ENCODE measurements at places on chromosomes 1 and 21. TPM values are rescaled to one million over a fixed set of nuclear protein-coding genes. Genes with fewer than 3 reads are reported as not detected.

DNA sequence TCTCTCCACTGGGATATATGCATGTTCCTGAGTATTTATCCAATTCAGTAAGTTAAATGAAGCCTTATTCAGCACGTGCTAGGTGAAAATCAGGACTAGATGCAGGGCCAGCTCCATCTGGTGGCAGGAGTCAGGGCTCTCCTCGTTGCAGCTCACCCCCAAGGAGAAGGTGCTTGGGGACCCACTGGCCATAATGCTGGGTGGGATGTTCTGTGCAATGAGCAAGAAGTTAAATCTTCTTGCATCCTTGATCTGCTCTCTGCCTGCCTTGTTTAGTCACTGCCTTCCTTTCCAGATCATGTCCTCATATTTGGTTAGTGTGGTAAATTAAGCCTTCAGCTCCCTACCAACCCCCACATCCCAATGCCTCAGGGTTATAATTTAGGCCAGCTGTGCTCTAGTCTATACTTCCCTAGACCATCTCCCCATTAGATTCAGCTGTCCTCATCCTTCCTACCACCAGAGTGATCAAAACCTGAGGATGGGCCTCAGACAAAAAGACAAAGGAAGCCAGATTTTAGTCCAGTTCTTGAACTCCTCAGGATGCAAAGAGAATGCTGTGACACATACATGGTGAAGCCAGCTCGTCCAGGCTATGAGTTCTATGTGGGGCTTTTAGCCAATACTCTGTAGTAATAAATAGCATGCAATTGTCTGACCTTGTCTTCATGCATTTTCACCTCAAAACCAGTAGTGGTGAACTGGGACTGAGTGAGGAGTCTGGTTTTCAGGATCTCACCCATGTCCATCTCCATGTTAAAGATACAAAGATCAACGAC is 55.9 kb downstream of the SEC16B start:
- no peak for DNase-seq

GRCh38 chr1:67194209-67194863 is 28.1 kb downstream of the IL23R start:
- no peak for DNase-seq

- no peak for DNase-seq
Observed at GRCh38 chr1:67496329-67496728, 66.1 kb upstream of the SERBP1 start.

The WLS gene
- 145 TPM for polyA plus RNA-seq

The DOP1B gene
- 9.7 TPM for polyA plus RNA-seq

- DNase-seq, result no peak
Observed at GRCh38 chr1:165686971-165687433, 11.4 kb downstream of the ALDH9A1 start.

GRCh38 chr1:1387098-1388077 is 11.7 kb downstream of the CCNL2 start:
- DNase-seq, result no peak

The TRIM58 gene
- polyA plus RNA-seq, result 1.6 TPM

DNA sequence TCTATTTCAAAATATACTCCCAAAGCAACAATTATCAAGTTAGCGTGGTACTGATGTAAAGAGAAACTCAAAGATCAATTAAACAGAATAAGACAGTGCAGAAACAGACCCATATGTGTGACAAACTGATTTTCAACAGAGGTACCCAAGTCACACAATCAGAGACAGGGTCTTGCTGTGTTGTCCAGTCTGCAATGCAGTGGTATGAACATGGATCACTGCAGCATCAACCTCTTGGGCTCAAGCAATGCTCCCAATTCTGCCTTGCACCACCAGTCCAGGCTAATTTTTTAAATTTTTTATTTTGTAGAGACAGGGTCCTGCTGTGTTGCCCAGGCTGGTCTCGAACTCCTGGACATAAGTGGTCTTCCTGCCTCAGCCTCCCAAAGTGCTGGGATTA is 255.6 kb downstream of the AKT3 start:
- DNase-seq, result no peak

The ATP1A2 gene
- polyA plus RNA-seq, result 13.2 TPM

The OR2T1 gene
- polyA plus RNA-seq, result not detected

The CHIA gene
- polyA plus RNA-seq, result not detected

The TEDDM1 gene
- 0.18 TPM for polyA plus RNA-seq

DNA sequence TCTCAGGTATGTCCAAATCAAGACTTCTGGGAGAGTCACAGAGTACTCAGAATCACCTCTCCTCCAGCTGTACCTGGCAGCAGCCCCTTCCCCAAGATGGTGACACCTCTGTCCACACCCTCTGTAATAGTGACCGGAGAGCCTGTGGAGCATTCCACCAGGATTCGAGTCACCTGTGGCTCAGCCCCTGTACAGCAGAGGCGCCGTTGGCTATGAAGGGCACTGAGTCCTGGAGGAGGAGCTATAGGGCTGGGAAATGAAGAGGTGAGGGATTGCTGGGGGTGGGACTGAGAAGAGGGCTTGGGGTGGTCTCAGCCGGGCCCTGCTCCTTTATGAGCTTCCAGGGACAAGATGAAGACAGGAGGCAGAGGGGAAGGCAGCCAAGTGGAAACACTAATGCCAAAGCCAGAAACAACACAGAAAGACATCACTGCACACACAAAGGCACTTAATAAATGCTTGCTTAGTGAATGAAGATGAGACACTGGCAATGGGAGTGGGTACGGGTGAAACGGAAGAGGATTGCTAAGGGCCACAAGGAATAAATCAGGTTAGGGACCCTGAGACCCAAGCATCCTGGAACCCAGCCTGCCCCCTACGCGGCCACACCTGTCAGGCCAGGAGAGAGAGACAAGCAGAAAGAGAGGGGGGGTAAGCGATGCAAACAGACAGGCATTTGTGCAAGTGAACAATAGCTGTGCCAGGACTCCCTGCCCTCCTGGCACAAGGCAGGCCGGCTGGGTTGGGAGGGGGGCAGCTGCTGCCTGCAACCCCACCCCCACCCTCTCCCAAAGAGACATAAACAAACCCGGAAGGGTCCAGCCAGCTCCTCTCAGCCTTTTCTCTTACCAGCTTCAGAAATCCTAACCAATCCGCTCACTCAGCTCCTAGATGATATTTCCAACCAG is 3.9 kb downstream of the ARHGEF2 start:
- DNase-seq, result no peak

- peak; percentile 17 for DNase-seq
Observed at GRCh38 chr1:157092831-157093230, 6.8 kb downstream of the ETV3L start.

- no peak for DNase-seq
Observed at GRCh38 chr1:230909974-230910754, 41.8 kb upstream of the C1orf198 start.

The AGL gene
- polyA plus RNA-seq, result 23.5 TPM

- no peak for DNase-seq
Observed at GRCh38 chr1:177282976-177283375, 112.2 kb downstream of the BRINP2 start.

DNA sequence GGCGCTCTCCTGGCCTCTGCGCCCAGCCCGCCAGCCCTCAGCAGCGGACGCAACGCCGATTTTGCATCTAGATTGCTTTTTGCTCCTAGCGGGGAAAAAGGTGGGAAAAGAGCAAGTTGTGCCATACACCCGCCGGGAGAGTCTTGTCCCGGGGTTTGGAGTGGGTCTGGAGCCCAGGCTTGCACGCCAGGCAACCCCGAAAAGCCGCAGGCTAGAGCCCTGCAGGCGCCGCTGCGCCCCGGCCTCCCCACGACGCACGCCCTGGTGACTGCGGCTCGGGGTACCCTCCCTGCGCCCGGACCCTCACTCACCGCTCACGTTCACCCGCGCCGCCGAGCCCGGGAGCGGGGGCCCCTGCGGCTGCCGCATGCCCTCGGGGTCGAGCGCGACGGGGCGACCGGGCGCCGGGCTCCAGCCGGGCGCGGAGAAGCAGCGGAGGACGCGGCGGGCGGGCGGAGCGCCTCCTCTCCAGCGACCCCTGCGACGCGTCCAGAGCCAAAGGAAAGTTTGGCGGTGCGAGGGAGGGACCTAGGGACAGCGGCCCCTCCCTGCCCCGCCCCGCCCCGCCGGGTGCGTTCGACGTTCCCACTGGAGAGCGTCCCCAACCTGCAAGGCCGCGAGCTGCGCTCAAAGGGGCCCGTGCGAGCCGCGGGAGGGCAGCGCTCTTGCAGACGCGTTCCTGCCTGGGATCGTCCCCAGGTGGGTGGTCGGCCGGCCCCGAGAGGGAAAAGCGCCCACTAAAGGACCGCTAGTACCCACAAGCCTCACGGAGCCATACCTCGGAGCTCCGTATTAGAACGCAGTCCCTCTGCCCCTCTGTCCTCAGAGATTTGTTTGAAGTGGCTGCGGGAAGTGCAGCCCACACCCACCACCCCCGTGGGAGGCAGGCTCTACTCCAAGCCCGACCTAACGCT is at the start of gene LPAR3:
Gene LPAR3, minus strand, starts transcription at position 502 of the 914 bp plus-strand sequence. CDS start 27,086 bp downstream, outside the sequence.
- no peak for DNase-seq

DNA sequence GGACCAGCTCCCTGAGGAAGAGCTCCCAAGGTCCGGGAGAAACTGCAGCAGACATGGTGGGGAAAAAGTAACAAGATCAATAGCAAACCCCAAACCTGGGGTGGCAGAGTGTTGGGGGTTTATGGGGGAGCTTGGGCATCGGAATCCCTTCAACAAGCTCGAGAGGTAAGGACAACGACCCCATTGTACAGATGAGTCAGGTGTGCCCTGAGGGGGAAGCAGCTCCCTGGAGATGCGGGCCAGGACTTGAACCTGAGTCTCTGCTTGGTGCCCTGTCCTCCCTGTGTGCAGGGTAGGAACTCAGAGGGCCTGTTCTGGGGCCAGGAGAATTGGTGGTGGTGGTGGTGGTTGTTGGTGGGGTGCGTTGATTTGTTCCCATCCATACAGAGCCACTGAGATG is 125.4 kb downstream of the PTPRU start:
- DNase-seq, result no peak

GRCh38 chr1:234957330-234958065 is 171.1 kb downstream of the TOMM20 start:
- DNase-seq, result peak; percentile 44

DNA sequence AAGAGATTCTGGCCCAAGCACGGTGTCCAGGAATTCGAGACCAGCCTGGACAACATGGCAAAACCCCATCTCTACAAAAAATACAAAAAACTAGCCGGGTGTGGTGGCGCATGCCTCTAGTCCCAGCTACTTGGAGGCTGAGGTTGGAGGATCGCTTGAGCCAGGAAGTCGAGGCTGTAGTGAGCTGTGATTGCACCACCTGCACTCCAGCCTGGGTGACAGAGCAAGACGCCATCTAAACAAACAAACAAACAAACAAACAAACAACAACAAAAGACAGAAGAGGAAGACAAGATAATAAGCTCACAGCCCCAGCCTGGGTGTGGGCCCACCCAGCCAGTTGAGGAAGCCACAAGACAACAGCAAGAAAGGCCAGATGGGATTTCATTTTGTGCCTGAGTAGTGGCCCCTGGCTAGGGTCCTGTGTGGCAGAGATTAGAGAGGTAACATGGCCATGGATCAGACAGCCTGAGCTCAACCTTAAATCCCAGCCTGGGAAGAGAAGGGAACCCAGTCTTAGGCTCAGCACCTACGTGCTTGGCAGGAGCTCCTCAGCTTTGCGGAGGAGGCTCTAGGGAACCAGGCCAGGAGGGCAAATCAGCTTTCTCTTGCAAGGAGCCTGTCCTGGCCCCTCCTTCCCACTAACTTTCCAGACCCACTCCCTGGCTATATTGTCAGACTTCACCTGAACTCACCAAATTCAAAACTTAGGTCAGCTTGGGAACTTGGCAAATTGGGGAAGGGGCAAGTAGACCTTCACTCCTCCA is 4.9 kb upstream of the BEST4 start:
- no peak for DNase-seq

- DNase-seq, result no peak
Observed at GRCh38 chr1:244647819-244648218, 5.1 kb upstream of the DESI2 start.

DNA sequence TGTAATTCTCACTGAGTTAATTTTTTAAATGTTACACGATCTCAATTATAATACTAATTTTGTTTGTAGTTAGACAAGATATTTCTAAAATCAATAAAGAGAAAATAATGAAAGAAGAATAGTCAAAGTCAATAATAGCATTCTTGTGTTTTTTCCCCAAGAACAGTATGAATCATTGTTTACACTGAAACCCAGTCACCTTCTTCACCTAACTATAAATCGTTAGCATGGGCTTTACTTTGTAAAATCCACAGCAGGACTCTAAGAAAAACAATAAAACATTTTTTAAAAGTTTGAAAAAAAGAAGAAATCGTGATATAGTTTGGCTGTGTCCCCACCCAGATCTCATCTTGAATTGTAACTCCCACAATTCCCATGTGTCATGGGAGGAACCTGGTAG is 234.6 kb upstream of the LYPLAL1 start:
- DNase-seq, result no peak

The SYPL2 gene
- 0.37 TPM for polyA plus RNA-seq

GRCh38 chr1:55468142-55468795 is 253.1 kb upstream of the USP24 start:
- no peak for DNase-seq

GRCh38 chr1:98268316-98268715 is 347.5 kb upstream of the DPYD start:
- no peak for DNase-seq

The C1orf94 gene
- polyA plus RNA-seq, result not detected

DNA sequence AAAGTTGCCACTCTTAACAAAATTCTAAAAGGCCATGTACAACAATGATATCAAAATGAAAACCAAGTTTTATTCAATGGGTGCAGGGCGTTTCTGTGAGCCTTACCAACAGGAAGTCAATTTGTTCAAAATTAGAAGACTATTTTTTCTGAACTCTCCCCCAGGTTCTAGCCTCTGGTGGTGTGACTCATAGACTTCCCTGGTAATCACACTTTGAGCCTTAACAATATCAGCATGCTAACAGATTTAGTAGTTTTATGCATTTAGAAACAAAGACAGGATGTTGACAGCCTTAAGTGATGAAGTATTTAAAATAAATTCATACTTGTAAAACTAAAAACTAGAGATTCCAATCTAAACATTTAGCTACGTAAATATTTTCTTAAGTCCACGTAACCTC is 88.4 kb downstream of the LRRC8C start:
- DNase-seq, result no peak

DNA sequence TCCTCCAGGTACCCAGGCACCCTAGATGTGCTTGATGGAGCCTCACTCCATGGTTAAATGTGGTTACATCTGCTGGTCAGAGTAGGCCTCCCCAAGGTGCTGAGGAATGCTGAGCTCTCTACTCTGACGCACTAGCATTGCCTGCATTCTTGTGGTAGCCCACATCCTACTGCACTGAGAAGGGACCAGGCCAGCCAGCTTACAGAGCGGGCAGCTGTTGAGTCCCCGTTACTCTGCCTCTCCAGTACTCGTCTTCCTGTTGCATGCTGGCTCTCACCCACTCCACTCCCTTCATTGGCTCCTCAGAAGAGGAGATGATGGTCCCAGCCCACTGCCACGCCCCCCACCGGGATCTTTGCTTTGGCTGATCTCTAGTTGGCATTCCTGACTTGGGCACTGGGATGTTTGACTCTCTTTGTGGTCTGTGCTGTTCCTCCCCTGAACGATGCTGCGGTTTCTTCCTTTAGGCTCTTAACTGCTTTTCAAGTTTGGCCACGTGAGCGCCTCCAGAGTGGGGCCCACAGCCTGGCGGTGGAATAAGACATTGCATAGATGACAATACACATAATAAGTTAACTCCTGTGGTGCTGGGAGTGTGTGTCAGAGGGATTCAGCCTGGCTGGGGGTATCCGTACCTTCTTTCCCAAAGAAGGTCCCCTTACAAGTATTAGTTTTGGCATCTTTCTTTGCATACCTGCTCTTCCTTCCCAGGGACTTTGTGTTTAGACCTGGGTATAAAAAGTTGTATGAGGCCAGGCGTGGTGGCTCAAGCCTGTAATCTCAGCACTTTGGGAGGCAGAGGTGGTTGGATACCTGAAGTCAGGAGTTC is 18.6 kb downstream of the AZIN2 start:
- no peak for DNase-seq

The IVL gene
- polyA plus RNA-seq, result not detected

The CACHD1 gene
- polyA plus RNA-seq, result 38.0 TPM

The TFF2 gene
- polyA plus RNA-seq, result not detected

GRCh38 chr21:46115441-46116188 is 17.7 kb downstream of the COL6A2 start:
- DNase-seq, result peak; percentile 59
